Fibroblast of villous mesenchyme (primary cell): ENCODE measurements at places on chromosomes 2 and 18.

DNA sequence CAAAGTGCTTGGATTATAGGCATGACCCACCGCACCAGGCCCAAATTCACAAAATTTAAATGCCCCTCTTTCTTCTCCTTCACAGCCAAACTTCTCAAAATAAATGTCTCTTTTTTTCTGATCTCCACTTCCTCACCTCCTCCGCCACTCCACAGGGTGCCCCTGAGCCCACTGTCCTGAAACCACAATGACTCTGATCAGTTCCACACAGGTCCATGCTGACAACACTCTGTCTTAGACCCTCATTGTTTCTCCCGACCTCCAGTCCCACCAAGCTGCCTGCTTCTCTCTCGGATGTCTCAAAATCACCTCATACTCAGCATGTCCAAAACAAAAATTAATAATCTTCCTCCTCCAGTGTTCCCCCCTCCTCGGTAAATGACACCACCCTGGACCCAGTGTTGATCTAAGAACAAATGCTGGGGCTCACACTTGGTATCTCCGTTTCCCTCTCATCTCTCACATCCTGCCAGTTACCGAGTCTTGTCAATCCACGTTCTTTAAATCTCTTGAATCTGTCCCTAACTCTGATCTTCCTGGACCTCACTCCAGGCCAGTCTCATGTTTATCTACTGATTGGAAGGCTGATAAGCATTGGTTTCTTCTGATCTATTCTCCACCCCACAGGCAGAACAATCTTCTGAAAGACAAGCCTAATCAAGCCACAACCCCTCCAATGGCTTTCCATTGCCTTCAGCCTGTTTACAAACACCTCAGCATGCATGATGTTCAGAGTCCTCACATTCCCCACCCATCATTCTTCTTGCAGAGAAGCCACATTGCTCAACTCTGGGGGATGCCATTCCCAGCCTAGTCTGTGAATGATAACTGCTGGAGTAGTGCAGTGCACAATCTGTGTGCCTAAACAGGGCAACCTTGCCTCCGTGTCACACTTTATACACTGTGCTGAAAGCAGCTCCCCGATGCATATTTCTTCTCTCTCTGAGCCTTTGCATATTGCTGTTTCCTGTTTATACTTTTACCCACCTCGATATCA, 12.4 kb upstream of the ANKRD44 start:
- no peak for DNase-seq

DNA sequence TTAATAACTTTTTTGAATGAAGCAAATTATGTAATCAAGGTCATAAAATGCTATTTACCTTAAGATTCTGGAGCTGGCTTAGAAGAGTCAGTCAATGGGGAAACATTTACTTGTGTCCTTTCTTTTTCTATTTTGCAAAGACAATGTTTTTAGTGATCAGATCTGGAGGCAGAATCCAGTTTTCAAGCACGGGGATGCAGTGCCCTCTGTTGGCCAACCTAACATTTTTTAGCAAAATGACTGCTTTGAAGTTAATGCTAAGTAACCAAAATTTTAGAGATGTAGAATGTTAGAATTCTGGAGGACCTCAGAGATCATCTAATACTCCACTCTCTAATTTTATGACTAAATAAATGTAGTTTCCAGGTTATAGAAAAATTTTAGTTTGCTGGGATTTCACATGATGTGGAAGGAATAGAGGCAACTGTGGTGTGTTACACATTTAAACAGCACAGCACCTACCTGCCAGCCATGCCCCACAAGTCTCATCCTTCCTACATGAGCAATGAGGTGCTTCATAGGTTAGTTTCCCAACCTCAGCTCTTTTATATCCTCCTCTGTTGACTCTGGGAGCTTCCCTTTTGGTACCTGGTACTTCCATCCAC, 23.6 kb upstream of the SLC9A4 start:
- DNase-seq: peak; percentile 54

DNA sequence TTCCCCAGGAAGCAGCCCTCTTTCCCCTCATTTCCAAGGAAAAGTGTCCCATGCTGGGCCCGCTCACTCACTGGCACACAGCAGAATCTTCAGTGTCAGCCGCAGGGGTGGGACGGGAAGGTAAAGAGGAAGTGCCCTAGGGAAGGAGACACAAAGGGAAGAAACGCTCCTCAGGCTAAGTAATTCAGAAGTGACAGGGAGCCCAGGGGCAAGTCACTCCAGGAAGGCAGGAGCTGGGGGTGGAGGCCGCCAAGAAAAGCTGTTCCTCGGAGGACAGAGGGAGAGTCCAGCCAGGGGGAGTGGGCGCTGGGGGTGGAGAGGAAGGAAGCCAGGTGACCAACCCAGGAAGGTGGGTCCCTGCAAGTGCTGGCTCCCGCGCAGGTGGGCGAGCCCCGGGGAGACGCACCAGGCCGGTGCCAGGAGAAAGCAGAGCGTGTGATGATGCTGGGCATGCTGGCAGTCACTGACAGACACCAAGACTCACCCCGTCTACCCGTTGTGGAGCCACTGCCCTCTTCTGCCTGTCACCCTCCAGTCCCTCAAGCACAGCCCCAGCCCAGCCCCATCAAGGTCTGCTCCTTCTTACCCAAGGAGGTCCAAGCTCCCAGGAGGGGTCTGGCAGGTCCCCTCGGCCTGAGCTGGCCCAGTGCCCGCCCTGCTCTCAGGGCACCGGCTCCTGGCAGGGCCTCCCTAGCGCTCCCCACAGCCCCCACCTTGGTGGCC, 21.7 kb downstream of the HDAC4 start:
- no peak for DNase-seq

DNA sequence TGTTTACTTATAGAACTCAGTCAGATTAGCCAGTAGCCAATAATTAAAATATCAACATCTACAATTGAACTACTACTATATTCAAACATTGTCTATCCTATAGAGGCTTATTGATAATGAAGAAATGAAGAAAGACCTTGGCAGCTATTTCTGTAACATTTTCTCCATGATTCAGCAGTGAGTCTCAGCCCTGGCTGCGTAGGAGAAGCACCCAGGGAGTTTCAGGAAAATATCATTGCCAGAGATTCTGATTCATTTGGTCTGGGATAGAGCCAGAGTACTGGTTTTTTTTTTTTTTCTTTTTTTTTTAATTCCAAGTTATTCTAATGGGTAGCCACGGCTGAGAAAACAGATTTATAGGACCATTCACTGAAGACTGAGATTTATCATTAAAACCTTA, 404.8 kb downstream of the TXNL1 start:
- DNase-seq: peak; percentile 62

- DNase-seq: no peak
Measured at GRCh38 chr2:5370158-5370557, 322.0 kb upstream of the SOX11 start.

DNA sequence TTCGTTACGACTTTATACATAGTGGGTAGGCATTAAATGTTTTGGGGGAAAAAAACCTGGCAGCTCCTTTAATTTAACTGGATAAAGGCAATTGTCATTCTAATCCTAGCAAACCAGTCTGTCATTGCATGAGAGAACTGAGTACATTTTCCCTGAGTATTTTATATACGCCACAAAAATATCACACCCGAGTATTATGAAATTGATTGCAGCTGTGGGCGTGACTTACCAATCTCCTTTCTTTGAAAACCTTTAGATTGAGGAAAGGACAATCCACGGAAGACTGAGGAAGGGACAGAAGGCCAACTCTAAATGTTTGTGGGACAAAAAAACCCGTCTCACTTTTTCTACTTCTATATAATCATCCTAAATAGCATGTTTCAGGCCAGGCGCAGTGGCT, 9.0 kb downstream of the TM4SF20 start:
- DNase-seq: no peak

- DNase-seq: no peak
Measured at GRCh38 chr2:204202253-204202652, 265.7 kb downstream of the ICOS start.

DNA sequence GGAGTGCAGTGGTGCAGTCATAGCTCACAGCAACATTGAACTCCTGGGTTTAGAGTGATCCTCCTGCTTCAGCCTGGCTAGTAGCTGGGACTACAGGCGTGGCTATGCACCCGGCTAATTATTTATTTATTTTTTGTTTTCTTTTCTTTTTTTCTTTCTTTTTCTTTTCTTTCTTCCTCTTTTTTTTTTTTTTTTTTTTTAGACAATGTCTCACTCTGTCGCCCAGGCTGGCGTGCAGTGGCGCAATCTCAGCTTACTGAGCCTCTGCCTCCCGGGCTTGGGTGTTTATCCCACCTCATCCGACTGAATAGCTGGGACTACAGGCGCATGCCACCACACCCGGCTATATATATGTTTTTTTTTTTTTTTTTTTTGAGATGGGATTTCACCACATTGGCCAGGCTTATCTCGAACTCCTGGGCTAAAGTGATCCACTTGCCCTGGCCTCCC, 1.4 kb upstream of the ANXA4 start:
- DNase-seq: peak; percentile 62

DNA sequence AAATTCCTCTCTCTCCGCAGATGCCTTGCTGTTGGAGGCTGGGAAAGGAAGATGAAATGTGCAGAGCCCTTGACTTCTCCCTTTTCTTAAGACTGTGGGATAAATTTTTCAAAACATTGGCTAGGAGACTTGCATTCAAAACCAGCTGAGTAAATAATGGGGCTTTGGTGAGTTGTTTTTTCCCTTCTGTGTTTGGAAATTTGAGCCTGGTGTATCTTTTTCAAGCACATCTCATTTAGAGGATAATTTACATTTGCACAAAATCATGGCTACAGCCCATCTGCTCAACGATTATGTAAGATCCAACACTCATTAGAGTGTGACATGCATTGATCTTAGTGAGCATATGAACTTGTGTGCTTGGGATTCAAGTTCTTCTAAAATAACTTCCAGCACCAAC, 112.1 kb upstream of the ATP8B1 start:
- peak; percentile 51 for DNase-seq
